ENCODE measurements at places on chromosomes 16 and 17.

DNA sequence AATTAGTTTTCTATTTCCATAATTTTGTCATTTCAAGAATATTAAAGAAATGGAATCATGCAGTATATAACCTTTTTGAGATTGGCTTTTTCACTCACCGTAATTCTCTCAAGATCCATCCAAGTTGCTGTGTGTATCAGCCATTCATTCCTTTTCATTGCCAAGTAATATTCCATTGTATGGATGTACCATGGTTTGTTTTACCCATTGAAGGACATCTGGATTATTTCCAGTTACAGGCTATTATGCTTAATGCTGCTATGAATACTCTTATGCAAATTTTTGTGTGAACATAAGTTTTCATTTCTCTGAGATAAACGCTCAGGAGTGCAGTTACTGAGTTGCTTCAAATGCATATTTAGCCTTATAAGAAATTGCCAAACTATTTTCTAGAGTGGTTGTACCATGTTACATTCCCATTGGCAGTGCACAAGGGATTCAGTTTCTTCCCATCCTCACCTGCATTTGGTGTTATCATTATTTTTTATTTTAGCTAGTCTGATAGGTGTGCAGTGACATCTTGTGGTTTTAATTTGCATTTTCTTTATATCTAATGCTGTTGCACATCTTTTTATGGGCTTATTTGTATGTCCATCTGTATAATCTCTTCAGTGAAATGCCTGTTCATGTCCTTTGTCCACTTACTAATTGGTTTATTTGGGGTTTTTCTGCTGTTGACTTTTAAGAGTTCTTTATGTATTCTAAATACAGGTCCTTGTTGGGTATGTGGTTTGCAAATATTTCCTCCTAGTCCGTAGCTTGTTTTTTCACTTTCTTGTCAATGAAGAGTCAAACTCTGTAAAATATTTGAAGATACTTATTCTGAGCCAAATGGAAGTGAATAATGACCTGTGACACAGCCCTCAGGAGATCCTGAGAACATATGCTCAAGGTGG is 32.7 kb downstream of the BMERB1 start:
- DNase-seq: no peak

DNA sequence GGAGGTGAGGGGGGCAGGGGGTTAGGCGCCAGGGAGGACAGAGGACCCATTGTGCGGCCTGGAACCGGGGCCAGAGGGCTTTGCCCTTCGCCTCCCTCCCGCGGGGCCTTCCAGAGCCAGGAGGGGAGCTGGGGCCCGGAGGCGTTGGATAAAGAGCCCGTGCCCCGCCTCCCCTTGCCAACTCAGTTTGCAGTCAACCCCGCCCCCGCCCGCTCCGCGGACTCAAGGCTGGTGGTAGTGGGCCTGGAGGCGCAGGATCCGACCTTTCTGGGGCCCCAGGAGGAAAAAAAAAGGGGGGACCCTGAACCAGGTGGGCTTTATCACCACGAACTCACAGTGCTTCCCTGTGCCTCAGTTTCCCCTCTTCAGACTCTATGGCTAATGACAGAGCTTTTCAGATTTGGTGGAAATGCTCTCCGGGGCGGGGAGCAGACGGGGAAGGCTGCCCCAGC is 2.0 kb upstream of the SPHK1 start:
- DNase-seq: no peak

GRCh38 chr16:65570261-65570660 is 448.4 kb upstream of the CDH11 start:
- no peak for DNase-seq

DNA sequence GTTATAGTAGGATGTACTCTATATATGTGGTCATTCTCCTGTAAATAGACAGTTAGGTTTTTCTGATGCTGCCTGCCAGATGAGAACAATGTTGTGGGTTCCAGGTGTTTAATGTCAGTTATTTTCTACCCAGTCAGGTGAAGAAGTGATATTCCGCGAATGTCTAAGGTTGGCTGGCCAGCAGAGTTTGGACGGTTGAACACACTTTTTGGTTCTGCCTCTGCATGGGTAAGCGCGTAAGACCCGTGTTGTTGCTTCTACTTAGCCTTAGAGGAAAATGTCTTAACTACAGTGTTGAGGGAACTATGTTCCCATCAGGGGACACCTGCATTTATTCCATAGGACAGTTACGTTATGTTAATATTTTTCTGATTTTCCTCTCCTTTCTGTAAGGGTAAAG is 162.6 kb downstream of the MAP2K6 start:
- DNase-seq: no peak

DNA sequence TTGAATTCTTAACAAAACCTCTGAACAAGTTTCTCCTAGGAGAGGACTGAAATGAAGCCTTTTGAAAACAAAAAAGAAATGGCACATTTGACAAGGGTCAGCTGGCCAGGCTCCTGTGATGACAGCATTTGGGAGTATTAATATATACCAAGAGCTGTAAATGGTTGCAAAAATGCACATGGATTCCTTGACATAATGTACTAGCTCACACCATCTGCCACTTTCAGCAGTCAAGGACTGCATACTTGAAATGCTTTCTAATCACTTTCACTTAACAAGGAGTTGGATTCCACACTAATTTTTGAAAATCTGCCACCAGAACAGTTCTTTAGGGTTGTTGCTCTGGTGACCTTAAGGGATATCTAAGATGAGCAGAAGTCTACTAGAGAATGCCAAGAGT is 236.7 kb upstream of the TOX3 start:
- DNase-seq: no peak
